ENCODE measurements at places on chromosomes 5 and 9.

- no peak for DNase-seq
These were observed 39.3 kb downstream of the EPB41L4B start for GRCh38 chr9:109281518-109281917.

DNA sequence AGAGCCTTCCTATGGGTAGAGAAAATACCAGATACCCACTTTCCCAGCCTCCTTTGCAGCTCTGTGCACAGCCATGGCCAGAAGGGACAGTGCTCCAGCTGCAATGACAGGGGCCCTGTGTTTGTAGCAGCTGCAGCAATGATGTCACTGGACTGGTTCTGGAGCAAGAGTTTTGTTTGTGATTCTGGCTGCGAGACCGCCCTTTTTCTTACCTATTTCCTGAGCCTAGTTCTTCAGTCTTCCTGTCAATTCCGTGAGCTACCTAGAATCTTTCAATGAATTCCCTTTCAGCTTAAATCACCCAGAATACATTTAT, 10.0 kb upstream of the BOD1 start:
- DNase-seq, result no peak

GRCh38 chr9:106622164-106622487, 240.8 kb upstream of the ZNF462 start:
- DNase-seq, result no peak

DNA sequence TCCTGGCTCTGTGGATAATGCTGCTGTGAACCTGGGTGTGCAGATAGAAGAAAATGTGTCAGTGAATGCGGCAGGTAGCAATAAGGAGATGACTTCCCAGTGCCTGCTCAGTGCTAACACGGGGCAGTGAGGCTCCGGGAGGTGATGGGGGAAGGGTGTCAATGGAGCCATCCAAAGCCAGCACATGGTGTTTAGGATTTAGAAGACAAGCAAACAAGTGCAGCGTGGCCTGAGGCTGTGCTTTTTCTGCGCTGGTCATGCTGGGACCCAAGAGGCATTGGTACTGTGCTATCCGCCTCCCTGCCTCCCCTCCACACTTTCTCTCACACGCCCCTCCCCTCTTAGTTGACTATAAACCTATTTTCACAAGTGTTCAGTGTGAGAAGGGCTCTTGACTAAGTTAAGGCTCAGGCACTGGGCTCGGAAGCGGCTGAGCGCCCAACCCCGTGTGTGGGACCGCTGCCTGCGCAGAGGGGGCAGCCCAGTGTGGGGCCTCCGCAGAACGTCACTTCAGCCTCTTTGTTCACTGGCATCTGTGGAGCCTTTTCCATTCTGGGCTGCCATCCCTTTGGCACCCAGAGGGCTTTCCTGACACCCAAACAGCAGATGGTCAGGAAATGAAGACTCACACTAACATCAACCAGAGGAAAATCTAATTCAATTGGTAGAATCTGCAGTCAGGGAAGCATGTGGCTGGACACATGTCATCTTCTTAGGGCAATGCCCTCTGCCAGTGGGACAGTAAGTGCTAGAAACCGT, 21.8 kb upstream of the NINJ1 start:
- DNase-seq, result no peak

DNA sequence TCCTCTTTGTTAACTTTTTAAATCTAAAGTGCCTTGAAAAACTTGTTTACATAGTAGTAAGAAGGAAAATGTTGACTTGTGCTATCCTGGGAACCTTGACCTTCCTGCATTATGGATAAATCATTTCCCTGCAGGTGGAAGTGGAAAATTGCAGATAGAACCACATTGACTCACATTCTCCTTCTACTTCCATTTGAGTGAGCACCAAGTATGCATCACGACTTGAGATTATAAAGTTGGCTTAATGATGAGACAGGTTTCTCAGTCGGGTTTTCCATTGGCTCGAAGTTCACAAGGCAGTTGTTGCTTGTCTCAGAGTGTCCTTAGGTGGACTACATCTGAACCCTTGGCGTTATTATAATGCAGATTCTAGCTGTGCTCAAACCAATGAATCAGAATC, 39.9 kb downstream of the DOCK8 start:
- DNase-seq, result no peak

DNA sequence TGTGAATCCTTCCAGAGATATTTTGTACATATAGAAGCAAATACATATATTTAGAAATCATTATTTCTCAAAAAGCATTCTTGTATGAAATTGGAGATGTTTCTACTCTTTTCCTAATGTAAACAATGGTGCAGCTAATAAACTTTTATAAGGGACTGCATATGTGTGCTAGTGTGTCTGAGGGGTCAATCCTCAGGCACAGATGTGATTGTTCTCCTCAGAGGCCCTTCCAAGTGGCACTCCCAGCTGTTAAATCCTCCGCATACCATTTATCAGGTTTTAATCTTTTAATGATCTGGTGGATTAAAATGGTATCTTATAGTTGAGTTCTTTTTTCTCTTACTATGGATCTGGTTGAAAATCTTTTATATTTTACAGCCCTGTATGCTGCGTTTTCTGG, 5.6 kb upstream of the OMD start:
- no peak for DNase-seq

- DNase-seq, result no peak
These were observed 480 bp upstream of the TXNDC8 start for GRCh38 chr9:110338143-110338542.

Data from activated T-cell treated with anti-CD3 and anti-CD28 coated beads, Interleukin-2, amount 50 U/mL, for 24 hours (primary cell).